ENCODE measurements at places on chromosomes 12 and 14. TPM values are rescaled to one million over a fixed set of nuclear protein-coding genes. Genes with fewer than 3 reads are reported as not detected.

GRCh38 chr14:90354551-90355298 is 23.0 kb upstream of the NRDE2 start:
- H3K4me1 ChIP-seq = no peaks in the 10 kb centered on the region
- no peak for DNase-seq
- H3K27ac ChIP-seq = no peak overlapping the region
- no peak overlapping the region for H3K4me3 ChIP-seq
- H3K27me3 ChIP-seq = no peaks in the 10 kb centered on the region

GRCh38 chr14:104287301-104288009 is 149.1 kb downstream of the KIF26A start:
- DNase-seq = no peak
- H3K27me3 ChIP-seq = peaks cover 14% of the 10 kb centered on the region
- H3K4me1 ChIP-seq = no peaks in the 10 kb centered on the region
- H3K4me3 ChIP-seq = no peak overlapping the region
- no peak overlapping the region for H3K27ac ChIP-seq

DNA sequence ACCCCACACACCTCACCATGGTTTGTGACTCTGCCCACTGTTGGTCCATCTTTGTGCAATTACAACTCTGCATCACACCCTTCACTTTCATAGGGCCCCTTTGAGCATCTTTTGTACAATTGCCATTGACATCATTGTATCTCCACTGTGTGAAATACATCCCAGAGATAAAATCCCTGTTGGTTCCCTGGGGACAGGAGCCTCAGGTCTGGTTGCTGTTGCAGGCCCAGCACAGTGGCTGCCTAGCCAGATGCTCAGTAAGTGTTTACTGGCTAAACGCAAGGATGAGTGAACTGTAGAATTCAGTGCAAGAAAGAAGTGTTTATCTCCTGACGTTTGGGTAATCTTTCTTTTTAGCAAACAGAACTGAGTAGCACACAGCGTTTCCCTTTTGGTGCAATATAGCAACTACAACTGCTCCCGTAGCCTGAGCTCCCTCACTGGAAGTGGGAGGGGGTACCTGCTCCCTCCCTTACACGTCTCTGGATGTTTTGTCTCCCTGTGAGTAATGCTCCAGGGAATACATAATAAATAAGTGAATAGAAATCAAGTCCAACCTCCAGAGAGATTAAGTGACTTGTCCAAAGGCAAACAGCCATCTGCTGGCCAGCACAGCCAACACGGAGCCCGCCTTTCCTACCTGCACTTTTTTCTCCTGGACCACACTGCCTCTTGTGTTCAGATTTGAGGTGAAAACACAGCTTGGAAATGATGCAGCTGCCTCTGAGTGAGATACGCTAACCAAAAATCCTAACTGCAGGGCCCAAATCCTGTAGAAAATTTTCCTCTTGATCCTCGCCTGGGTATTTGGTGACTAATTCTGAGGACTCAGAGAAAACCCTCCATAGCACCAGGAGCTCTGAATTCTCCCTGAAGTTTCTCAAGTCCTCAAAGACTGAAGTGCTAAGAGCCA is 27.4 kb downstream of the GALNT16 start:
- H3K27me3 ChIP-seq = no peaks in the 10 kb centered on the region
- H3K4me3 ChIP-seq = no peak overlapping the region
- H3K27ac ChIP-seq = no peak overlapping the region
- H3K36me3 ChIP-seq = no peaks in the 10 kb centered on the region

DNA sequence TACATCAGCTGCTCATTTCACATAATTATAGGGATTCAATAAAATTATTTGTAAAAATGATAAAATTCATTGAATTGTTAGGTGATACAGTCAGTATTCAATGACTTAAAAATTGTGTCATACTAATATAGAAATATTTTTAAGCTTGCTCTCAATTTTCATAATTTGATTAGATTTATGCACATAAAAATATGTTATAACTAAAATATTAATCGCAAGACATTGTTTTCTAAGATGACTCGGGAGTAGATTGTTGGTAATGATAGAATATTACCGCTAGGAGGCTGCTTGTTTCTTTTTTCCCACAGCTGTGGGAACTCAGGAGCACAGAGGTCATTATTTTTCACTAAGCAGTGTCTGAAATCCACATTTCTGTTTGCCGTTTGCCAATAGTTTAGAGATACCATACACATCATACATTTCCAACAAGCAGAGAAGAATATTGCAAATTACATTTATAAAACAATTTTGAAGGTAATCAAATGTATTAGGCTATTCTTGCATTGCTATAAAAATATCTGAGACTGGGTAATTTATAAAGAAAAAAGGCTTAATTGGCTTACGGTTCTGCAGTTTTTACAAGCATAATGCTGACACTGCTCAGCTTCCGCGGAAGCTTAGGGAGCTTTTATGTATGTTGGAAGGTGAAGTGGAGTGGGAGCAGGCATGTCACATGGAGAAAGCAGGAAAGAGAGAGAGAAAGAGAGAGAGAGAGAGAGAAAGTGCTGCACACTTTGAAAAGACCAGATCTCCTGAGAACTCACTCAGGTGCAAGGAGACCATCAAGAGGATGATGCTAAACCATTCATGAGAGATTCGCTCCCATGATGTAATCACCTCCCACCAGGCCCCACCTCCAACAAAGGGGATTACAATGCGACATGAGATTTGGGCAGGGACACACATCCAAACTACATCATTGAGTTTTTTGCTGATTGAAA is 9.2 kb downstream of the CD69 start:
- H3K36me3 ChIP-seq = no peaks in the 10 kb centered on the region
- peak; percentile 23 for DNase-seq
- peaks cover 35% of the 10 kb centered on the region for H3K27me3 ChIP-seq
- no peak overlapping the region for H3K4me3 ChIP-seq

Gene FOXM1
- 49.9 TPM for total RNA-seq
